NCI-H187 (cell line): ENCODE measurements at places on chromosomes 3 and 15.

DNA sequence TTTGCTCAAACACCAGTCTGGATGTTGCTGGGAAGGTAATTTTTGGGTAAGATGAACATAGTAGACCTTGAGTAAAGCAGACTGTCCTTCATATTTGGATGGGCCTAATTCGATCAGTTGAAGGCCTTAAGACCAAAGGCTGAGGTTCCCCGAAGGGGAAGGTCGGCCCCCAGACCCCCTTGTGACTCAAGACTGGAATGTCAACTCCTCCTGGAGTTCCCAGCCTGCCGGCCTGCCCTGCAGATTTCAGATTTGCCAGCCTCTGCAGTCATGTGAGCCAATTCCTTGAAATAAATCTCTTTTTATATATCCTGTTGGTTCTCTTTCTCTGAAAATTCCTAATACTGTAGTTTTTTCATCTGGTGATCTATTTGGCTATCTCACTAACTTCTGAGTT is 146.5 kb downstream of the APBA2 start:
- no peak for DNase-seq

DNA sequence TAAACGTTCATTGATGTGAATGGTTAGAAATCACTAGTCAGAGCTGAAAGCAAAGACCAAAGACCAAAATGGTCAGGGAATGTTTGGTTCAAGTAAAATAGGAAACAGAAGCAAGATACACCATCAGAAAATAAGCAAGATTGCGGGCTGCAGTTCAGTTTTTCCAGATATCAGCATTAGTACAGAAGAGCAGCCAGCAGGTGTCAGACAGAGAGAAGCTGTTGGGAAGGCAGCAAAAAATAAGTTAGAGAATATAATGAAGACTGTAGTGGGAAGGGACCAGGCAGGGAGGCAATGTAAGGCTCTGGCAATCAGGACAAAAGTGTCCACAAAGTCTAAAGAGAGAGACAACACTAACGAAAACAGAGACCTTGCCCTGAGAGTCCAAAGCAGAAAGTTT is 639.4 kb upstream of the NAALADL2 start:
- no peak for DNase-seq

DNA sequence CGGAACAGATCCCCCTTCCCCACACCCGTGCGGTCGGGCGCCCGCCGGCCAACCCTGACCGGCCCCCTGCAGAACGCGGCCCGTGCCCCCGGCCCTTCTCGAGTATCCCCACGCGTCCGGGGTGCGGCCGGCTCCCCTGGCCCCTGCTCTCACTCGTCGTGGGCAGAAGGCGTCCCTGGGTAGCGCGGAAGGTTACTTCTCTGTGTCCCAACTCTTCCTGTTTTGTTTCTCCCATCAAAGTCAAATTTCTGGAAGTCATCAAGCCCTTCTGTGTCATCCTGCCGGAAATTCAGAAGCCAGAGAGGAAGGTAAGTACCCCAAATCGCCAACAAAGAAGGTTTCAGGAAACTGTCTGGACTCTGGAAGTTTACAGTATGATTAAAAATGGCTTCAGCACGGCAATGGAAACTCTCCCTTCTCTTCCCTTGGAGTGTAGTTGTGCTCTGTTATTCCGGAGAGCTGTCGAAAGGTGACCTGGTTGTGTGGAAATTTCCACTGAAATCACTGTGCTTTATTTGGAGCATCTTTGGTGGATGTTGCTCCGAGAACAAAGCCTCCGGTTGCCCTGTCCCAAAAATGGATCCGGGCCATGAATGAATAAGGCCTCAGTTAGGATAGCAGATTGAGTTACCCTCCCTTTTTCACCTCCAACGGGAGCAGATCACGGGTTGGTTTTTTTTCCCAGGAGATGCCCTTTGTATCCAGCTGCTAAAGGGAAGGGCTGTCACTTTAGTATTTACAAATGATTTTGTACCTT is 536 bp downstream of the SEC61A1 start:
- no peak for DNase-seq

GRCh38 chr3:180330440-180330839 is 271.5 kb upstream of the TTC14 start:
- no peak for DNase-seq

DNA sequence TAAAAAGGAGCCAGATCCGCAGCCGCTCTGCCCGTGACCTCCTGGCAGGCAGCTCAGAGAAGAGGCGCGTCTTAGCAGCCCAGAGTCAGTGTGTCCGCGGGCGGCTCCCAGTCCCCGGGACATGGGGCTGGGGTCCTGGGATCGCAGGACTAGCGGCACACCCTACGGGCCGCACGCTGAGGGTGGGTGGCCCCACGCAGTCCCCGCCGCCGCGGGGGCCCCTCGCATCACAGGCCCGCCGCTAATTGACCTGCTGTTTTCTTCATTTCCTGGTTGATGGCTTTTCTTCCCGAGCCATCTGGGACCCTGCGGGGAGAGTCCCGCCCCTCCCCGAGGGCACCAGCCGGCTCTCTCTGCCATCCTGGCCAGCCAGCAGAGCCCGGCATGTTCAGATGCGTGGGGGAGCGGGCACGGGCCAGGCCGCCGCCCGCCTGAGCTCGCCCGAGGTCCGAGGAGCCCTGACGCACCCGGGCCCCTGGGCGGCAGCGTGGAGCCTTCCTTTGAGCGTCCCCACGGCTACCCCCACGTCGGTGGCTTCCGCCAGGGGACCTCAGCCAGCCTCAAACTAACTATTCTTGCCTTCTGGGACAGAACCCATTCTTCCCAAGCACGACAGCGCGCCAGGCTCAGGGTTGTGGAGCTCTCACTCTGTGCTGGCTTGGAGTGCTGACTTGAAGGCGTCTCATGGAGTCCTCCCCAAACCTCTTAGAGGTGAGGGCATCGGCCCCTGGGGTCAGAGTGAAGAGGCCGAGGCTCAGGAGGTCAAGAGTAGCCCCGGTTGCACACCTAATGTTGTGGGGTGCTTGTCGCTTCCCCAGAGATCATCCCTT is 34.6 kb upstream of the CACNA2D3 start:
- DNase-seq, result no peak

DNA sequence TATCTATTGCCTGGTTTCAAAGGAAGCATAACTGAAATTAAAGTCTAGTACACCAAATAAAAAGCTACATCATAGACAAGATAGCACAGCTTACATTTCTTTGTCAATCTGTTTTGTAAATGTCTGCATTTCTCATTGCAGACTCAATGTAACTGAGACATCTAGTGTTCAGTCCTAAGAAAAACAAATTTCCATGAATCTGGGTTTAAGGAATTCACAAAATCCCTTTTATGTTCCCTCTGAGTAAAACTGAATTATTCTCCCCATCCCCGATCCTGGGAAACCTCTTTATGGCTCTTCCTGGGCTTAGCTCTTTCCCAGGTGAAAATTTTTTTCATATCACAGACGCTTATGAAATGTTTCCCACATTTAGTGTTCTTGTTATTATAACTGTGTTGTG is 21.6 kb upstream of the RASA2 start:
- DNase-seq, result no peak

DNA sequence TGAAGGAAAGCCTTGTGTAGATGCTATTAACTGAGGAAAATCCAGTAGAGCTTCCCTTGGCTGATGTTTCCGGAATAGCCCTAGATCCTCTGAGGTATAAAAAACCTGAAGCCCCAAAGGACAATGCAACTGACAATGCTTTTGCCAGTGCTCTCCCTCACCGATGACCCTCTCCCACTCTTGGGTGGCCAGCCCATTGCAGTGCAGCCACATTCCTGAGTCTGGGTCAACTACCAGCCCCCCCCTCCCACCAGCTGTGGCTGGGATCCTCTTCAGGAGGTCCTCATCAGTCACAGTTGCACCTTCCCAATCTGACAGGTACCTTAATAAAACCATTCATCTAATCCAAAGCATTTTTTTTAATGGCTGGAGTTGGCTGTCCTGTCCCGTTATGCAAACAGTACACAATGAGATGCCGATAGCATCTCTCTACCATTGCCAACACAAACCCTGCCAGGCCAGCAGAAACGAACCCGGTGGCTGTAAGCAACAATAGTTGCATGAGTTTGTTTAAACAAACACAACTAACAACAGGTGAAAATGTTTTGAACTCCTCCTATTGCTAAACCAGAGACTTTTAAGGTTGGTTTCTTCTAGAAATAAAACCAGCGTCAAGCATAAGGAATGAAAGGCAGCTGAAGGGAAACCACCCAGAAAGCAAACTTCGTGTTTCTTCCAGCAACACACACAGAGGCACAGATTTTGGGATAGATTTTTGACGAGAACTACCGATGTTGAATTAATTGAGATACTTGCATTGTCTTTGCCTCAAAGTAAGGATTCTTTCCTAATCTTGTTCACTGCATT is 128.3 kb upstream of the ARHGEF3 start:
- no peak for DNase-seq

- DNase-seq, result no peak
Measured at GRCh38 chr3:70006089-70006488, 6.6 kb downstream of the SAMMSON start.

GRCh38 chr3:52204337-52205073 is 6.5 kb downstream of the ALAS1 start:
- no peak for DNase-seq

DNA sequence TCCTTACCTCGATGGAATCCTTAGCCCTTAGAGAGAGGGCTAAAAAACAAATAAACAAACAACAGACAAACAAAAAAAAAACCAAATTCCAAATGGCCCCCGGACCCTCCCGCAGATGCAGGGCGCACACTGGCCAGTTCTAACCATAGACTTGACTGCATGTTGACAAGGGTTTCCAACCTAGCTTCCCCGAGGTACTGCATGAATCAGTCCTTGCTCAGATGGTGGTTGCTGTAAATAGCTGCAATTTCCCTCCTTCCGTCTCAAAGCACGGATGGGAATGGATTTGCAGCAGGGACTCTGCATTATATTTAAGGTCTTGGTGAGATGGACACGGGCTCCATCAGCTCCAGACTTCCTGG is 162.8 kb downstream of the CD47 start:
- no peak for DNase-seq
